Naive thymus-derived CD8-positive, alpha-beta T cell (primary cell): ENCODE measurements at places on chromosomes 13 and 19. TPM values are rescaled to one million over a fixed set of nuclear protein-coding genes. Genes with fewer than 3 reads are reported as not detected.

DNA sequence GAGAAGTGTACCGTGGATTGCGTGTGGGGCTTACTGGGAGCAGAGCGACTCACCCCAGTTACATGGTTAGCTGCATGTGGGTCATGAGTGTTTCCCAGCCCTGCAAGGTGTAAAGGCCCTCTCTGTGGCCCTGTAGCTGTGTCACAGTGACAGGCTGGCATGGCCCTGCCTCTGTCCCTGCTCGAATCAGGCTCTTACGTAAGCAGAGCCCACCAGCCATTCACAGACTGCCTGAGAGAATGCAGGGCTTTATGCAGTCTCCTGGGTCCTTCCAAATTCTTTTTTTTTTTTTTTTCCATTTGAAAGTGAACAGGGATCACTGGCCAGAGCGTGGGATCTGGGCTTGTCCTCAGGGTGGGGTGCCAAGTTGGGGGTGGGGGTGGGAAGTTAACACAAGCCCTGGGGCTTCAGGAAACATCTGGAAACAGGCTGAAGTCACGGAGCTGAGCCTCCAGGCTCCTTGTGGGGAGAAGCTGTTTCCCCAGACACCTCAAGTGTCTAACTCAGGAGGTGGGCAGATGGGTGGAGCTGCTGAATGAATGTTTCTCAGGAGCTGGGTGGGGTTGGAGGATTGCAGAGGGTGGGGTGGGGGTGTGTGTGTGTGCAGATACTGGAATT, 13.4 kb downstream of the TECR start:
- no peak for DNase-seq
- H3K27ac ChIP-seq = no peak overlapping the region
- no peak overlapping the region for H3K4me3 ChIP-seq
- H3K4me1 ChIP-seq = peaks cover 64% of the 10 kb centered on the region
- H3K36me3 ChIP-seq = no peaks in the 10 kb centered on the region
- no peaks in the 10 kb centered on the region for H3K27me3 ChIP-seq

Gene ZNF431
- 15.4 TPM for polyA plus RNA-seq

DNA sequence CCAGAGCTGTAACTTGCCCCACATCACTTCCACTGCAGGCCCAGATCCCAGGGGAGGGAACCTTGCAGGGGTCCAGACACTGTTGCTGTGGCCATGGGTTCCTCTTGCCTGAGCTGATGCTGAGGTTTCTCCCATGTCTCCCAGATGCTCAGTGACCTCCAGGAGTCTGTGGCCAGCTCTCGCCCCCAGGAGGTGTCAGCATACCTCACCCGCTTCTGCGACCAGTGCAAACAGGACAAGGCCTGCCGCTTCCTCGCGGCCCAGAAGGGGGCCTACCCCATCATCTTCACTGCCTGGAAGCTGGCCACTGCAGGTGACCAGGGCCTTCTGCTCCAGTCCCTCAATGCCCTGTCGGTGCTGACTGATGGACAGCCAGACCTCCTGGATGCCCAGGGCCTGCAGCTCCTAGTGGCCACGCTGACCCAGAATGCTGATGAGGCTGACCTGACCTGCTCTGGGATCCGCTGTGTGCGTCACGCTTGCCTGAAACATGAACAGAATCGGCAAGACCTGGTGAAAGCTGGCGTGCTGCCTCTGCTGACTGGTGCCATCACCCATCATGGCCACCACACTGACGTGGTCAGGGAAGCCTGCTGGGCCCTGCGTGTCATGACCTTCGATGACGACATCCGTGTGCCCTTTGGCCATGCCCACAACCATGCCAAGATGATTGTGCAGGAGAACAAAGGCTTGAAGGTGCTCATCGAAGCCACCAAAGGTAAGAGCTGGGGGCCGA, 12.1 kb upstream of the SLC25A42 start:
- no peaks in the 10 kb centered on the region for H3K27me3 ChIP-seq
- no peaks in the 10 kb centered on the region for H3K36me3 ChIP-seq
- H3K27ac ChIP-seq = no peak overlapping the region
- no peaks in the 10 kb centered on the region for H3K4me1 ChIP-seq
- no peak overlapping the region for H3K4me3 ChIP-seq

- H3K36me3 ChIP-seq = no peaks in the 10 kb centered on the region
- peak overlapping the region; percentile 11 for H3K4me3 ChIP-seq
- H3K27ac ChIP-seq = no peak overlapping the region
- H3K4me1 ChIP-seq = peaks cover 21% of the 10 kb centered on the region
These were observed 40.3 kb downstream of the DEDD2 start for GRCh38 chr19:42176990-42177685.

DNA sequence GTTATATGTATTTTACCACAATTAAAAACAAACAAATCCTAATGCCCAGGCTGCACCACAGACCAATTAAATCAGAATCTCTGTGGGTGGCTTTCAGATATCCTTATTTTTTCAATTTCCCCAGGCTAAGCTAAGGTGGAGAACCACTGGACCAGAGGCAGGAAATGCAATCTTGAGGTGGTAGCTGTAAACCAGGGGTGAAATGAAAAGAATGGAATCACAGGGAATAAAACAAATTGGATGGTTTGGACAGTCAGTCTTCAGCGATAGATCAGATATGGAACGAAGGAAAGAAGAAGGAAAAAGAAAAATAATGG, 215.4 kb downstream of the KCNRG start:
- no peak overlapping the region for H3K27ac ChIP-seq
- H3K36me3 ChIP-seq = no peaks in the 10 kb centered on the region

DNA sequence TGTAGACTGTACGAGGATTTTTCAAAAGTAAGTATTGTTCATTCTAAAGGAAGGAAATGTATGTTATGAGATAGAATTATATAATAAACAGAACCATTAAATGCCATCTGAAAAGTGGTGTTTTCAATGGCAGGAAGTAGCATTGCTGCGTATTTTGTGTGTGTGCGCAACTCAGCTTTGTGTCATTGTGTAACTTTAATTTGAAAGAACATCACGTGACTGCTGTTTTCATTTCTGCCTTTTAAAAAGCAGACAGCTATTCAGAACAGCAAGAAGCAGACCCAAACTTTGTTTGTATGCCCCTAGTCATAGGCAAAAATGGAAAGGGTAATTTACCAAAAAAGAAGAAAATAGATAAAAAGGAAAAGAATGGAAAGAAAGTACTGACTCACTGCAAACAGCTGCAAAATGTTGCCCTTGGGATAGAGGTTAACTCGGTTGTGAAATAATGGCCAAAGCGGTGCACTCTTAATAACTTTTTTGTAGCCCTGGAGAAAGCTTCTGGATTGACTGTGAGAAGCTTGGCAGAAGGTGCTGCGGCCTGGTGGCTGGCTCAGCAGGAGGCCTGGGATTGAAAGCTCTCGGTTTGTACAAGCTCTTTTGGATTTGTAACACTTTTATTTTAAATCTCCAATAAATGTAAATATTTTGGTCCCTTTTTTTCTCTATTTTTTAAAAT, 97.3 kb downstream of the GGACT start:
- no peaks in the 10 kb centered on the region for H3K27me3 ChIP-seq
- H3K27ac ChIP-seq = no peak overlapping the region
- peaks cover 7% of the 10 kb centered on the region for H3K36me3 ChIP-seq
- no peaks in the 10 kb centered on the region for H3K4me1 ChIP-seq
- DNase-seq = no peak
- H3K4me3 ChIP-seq = no peak overlapping the region

GRCh38 chr13:104318121-104318520, 1251.9 kb upstream of the SLC10A2 start:
- no peaks in the 10 kb centered on the region for H3K36me3 ChIP-seq
- no peak for DNase-seq
- H3K27ac ChIP-seq = no peak overlapping the region

- H3K4me3 ChIP-seq = no peak overlapping the region
- H3K27me3 ChIP-seq = no peaks in the 10 kb centered on the region
- no peaks in the 10 kb centered on the region for H3K36me3 ChIP-seq
- DNase-seq = no peak
- H3K27ac ChIP-seq = no peak overlapping the region
These were observed 1067.7 kb upstream of the SPRY2 start for GRCh38 chr13:81408647-81409046.

Gene SIGLEC12
- not detected for polyA plus RNA-seq

DNA sequence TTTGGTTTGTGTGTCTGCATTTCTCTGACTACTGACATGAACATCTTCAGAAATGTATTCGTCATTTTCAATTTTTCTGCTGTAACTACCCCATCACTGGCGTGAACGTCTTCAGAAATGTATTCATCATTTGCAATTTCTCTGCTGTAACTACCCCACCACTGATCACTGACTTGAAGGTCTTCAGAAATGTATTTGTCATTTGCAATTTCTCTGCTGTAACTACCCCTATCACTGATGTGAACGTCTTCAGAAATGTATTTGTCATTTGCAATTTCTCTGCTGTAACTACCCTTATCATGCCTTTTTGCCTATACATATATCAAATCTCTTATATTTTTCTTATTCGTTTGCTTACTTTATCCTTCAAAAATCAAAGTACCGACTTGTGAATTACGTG, 274.0 kb downstream of the EFNB2 start:
- H3K36me3 ChIP-seq = no peaks in the 10 kb centered on the region
- H3K4me3 ChIP-seq = no peak overlapping the region
- H3K27ac ChIP-seq = no peak overlapping the region
- DNase-seq = no peak
- H3K4me1 ChIP-seq = no peaks in the 10 kb centered on the region

Gene CGB7
- not detected for polyA plus RNA-seq

- no peaks in the 10 kb centered on the region for H3K36me3 ChIP-seq
- peaks cover 4% of the 10 kb centered on the region for H3K4me1 ChIP-seq
- no peaks in the 10 kb centered on the region for H3K27me3 ChIP-seq
These were observed 60.8 kb downstream of the ALOX5AP start for GRCh38 chr13:30796132-30796572.

Gene ZNF714
- 14.9 TPM for polyA plus RNA-seq

DNA sequence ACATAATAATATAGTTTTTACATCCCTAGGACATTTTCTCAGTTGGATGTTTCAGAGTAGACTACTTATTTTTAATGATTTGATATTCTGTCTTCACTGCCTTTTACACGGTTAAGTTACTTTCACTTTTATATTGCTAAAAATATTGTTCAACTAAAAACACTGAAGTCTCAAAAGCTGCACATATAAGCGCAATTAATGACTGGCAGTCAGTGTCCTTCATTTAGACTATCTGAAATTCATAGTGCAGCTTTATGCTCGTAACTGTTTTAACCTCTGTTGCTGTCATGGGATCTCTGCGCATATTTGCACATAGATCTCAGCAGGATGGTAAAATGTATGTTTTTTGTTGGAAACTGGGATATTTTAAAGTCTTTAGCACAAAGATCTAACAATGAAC, 864.3 kb downstream of the SLITRK6 start:
- no peaks in the 10 kb centered on the region for H3K27me3 ChIP-seq
- peak overlapping the region; percentile 7 for H3K4me3 ChIP-seq
- H3K36me3 ChIP-seq = no peaks in the 10 kb centered on the region
- no peak overlapping the region for H3K27ac ChIP-seq

DNA sequence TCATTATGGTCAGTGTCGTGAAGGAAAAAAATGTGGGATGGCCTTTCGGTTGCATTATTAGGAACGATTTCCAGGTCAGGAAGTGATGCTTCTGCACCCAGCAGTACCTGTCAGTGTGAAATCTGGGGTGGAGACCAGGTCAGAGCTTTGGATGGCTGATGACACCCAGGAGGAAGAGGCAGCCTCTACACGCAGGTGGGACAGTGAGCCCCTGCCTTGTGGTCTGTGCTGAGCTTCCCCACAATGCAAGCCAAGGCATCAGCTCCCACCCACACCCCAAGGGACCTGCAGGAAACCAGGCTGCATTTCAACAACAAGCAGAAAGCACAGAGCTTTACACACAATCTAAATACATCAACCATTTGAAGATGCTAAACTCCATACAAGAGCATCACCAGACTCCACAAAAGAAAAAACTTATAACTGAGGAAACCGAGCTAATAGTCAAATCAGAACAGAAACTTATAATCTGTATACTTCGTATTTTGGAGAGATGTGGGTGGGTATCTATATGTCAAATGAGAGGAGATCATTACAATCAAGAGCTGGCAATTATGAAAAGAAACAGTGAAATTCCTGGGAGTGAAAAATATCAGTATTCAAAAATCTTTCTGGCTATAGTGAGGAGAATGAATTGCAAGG, 130.1 kb downstream of the ZDHHC20 start:
- H3K4me1 ChIP-seq = peaks cover 5% of the 10 kb centered on the region
- H3K36me3 ChIP-seq = peaks cover 2% of the 10 kb centered on the region
- H3K4me3 ChIP-seq = no peak overlapping the region
- no peak for DNase-seq
- H3K27ac ChIP-seq = no peak overlapping the region

- peaks cover 48% of the 10 kb centered on the region for H3K36me3 ChIP-seq
- H3K27me3 ChIP-seq = no peaks in the 10 kb centered on the region
- no peak overlapping the region for H3K27ac ChIP-seq
- no peak for DNase-seq
- no peak overlapping the region for H3K4me3 ChIP-seq
These were observed 25.8 kb upstream of the LDLR start for GRCh38 chr19:11063434-11063833.

Gene ICAM4
- 0.42 TPM for polyA plus RNA-seq

- no peak overlapping the region for H3K4me3 ChIP-seq
- H3K27me3 ChIP-seq = peaks cover 6% of the 10 kb centered on the region
- no peak overlapping the region for H3K27ac ChIP-seq
- no peaks in the 10 kb centered on the region for H3K4me1 ChIP-seq
These were observed 6.6 kb upstream of the TFDP1 start for GRCh38 chr13:113577881-113578435.

Gene ZNF564
- 12.3 TPM for polyA plus RNA-seq

Gene LAIR2
- 17.2 TPM for polyA plus RNA-seq

- no peak for DNase-seq
- no peaks in the 10 kb centered on the region for H3K27me3 ChIP-seq
- no peaks in the 10 kb centered on the region for H3K36me3 ChIP-seq
- H3K4me3 ChIP-seq = no peak overlapping the region
- H3K4me1 ChIP-seq = no peaks in the 10 kb centered on the region
These were observed 2448.7 kb upstream of the PCDH20 start for GRCh38 chr13:63864171-63864902.

GRCh38 chr19:34075661-34076091, 96.6 kb upstream of the LSM14A start:
- DNase-seq = no peak
- no peak overlapping the region for H3K4me3 ChIP-seq
- H3K27me3 ChIP-seq = peaks cover 24% of the 10 kb centered on the region
- no peak overlapping the region for H3K27ac ChIP-seq
- no peaks in the 10 kb centered on the region for H3K4me1 ChIP-seq
- H3K36me3 ChIP-seq = no peaks in the 10 kb centered on the region

DNA sequence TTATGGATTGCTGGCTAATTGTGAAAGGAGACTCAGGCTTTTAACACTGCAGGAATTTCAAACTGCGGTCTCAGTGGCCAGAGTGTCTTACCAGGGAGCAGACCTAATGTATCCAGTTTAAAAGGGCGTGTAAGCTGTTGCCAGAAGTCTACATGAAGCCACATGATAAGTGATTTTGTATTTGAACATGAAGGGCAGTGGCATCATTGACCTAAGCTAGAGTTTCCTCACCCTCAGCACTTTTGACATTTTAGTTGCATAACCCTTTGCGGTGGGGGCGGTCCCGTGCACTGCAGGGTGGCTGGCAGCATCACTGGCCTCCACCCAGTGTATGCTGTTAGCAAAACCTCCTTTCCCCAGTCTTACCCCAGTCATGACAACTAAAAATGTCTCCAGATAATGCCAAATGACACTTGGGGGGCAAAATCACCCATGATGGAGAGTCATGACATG, 23.7 kb upstream of the GPR18 start:
- H3K4me3 ChIP-seq = peak overlapping the region; percentile 80
- H3K4me1 ChIP-seq = peaks cover 97% of the 10 kb centered on the region
- peak overlapping the region; percentile 97 for H3K27ac ChIP-seq
- DNase-seq = peak; percentile 28
